ENCODE measurements at places on chromosomes 5 and 9.

DNA sequence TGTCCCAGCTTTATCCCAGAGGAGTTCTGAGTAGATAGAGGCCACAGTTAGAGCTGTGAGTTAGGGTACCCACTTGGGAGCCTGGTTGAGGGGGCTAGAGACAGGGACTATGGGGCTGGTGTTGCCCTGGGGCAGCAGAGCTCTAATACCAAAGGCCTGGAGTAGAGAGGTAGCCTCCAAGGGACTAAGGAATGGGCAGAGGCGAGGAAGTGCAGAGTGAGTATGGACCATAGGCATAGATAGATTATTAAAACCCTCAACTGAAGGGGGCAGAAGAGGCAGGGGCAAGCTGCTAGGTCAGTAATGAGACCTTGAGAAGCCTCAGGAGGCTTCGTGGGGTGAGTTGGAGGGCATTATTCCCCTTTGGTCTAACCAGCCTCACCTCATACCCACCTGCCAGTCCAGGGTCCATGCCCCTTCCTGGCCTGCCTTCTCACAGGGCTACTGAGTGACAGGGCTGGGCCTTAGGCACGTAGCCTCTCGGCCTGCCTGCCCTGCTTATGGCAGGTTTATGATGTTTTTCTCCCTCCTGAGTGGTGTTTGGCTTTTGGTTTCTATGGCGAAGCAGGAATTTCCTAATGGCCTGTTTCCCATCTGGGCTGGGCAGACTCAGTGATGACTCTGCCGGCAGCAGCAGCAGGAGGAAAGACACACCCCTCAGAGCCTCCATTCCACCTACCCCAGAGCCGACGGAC, 8.0 kb downstream of the PDLIM4 start:
- peak; percentile 5 for DNase-seq

DNA sequence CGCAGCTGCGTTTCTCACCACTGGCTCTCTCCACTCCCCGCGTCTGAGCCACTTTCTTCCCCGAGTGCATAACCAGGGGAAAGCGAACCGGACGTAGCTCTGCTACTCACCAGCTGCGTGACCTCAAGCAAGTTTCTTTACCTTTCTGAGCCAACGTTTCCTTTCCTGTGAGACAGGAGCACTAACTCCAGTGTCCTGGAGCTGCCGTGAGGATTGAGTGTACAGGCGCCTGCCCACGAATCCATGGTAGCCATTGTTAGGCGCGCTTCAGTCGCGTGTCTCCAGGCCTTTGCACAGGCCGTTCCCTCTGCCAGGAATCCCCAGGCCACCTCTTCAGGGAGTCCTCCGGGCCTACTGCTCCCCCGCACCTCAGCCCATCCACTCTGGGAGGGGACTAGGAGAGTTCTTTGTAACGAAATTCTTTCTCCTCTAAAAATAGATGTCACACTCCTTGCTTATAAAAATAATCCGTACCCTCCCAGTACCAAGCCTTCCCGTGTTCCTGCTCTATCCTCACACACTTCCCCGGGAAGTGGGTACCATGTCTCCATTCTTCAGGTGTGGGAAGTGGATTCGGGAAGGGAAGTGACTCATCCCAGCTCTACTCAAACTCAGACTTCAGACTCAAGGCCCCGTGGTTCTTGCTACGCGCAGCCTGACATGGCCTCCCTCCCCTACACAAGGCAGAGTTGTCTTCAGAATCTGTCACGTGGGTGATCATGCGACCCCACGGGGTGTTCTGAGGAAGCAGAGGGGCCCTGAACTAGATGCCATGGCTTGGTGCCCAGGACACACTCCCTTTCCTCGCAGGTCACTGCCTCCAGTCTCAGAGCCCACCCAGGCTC, 16.1 kb upstream of the CRB2 start:
- peak; percentile 73 for DNase-seq

DNA sequence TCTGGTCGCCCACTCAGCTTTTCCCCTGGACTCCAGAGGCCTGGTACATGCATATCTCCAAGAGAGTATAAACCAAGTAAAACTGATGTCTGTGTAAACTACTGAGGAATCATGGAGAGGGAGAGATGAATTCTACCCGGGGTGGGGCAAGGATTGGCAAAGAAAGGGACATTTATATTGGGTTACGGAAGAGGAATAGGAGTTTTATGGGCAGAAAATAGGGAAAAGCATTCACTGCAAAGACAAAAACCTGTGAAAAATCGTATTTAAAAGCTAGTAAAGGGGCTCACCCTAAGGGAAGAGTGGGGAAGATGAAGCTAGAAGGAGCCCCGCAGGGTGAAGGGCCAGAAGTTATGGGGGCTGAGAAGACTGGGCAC, 248.0 kb upstream of the KLF4 start:
- DNase-seq = no peak

DNA sequence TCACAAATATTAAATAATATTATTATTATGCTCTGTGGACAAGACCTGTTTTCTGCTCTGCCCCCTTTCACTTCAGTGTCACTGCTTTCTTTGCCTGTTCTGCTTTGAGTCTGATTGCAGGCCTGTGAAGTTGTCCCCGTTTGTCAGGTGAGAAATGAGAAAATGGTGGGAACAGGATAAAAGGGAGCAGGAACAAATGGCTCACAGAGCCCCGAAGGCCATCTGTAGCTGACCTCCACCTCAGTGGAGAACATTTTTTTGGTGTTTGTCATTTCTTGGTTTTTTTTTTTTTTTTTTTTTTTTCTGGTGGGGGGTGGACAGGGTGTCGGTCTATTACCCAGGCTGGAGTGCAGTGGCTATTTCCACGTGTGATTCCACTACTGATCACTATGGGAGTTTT, 13.2 kb upstream of the S100Z start:
- no peak for DNase-seq

- DNase-seq = no peak
Measured at GRCh38 chr5:53019320-53019719, 30.2 kb downstream of the ITGA2 start.

- DNase-seq = peak; percentile 40
Measured at GRCh38 chr9:20620650-20621470, 1.4 kb downstream of the MLLT3 start.
